ENCODE measurements at places on chromosomes 5 and 9.

DNA sequence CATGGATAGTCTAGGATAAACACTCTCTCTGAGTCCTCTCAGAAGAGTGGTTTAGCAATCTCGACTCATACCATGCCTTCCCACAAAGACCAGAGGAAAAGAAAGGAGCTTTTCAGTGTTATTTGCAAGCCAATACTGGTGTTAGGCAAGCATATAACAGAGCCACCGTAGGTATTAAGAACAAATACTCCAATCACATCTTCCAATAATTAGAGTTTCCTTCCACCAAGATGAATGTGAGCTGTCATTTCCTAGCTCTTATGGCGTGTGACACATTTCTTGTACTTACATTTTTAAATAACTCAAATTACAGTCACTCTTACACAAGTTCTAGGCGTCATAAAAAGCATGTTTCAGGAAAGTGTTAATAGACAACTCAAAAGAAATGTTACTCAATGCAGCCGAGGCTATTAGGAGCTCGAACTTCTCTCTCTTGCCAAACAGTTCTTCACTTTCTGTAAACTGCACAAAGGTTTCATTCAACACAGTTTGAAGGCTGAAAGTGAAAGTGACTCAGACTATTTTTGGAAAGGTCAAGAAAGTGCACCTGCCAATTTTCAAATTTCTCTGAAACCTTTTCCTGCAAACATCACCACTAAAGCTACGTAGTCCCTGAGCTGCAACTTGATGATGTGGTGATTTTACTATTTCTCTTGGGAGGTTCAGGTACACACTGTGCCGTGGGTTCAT, 153.8 kb downstream of the AUH start:
- DNase-seq = peak; percentile 69

GRCh38 chr9:85521371-85522197, 220.2 kb downstream of the AGTPBP1 start:
- no peak for DNase-seq

DNA sequence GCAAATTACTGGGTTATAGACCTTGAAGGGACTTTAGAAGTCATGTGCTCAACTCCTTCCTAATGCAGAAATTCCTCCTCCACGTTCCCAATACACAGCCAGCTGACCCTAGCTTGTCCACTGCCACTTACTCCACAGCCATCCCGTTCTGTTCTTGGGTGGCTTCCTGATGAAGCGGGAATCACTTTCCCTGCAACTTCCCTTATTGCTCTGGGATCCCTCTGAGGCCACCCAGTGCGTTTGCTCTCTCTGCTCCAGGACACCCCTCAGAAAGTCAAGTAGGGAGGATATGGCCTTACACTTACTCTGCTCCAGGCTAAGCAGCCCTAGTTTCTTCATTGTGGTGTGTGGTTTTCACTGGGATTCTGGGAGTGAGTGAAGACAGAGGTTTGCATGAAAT, 55.5 kb downstream of the GALNT12 start:
- no peak for DNase-seq

DNA sequence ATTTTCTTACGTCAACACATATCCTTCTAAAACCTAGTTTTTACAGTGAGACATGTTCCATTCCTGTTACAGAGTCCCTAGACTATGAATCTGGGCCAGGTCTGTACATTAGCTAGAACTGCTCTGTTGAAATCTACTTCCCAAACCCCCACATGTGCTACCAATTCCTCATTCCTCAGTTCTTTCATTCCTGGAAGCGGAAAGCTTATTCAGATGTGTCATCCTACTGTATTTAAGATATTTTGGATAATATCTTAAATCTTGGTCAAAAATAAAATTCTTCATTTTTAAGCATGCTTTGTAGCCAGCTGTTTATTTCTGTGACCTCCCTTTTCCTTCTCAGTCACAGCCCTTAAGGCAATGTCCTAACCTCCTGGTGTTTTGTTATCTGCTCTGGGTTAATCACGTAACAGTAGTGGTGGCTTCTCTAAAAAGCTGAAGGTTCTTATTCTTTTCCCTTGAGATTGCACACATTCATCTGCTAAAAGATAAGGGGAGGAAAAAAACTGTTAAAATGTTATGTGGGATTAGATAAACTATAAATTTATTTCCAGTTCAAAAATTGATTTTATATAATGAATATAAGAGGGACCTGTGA, 35.6 kb downstream of the GLRX start:
- no peak for DNase-seq

DNA sequence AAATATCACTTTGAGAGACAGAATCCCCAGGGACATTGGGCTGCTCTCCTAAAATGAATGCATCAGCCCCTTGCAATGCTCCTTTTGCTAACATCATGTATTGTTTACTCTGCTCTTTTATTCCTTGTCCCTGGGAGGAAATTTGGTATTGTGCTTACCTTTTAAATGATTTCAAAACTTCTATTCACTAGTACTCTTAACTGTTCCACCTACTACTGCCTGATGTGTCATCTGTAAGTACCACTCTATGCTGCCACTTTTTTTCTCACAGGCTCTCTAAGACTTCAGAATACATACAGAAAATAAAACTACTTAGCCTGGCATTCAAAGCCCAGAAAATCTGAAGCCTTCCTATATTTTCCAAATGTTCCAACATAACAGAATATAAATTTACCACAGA, 667.2 kb downstream of the BRINP1 start:
- no peak for DNase-seq

DNA sequence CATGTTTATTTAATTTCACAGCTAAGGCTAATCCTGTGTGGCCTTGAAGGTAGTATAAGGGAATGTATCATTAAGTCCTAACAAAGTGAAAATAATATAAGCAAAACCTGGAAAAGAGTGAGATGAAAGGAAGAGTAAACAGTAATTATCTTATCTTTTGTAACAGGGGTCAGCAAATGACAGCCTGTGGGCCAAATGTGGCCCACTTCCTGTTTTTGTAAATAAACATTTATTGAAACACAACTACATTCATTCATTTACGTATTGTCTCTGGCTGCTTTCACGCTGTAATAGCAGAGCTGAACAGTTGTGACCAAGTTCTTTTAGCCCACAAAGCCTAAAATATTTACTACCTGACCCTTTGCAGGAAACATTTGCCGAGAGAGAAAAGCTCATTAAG, 78.4 kb upstream of the HTR4 start:
- DNase-seq = no peak

GRCh38 chr5:157324237-157324636, 58.3 kb downstream of the CYFIP2 start:
- no peak for DNase-seq

- DNase-seq = no peak
These were observed 39.8 kb upstream of the NXNL2 start for GRCh38 chr9:88494983-88495721.

- no peak for DNase-seq
These were observed 330.6 kb downstream of the ASTN2 start for GRCh38 chr9:117084221-117084620.

DNA sequence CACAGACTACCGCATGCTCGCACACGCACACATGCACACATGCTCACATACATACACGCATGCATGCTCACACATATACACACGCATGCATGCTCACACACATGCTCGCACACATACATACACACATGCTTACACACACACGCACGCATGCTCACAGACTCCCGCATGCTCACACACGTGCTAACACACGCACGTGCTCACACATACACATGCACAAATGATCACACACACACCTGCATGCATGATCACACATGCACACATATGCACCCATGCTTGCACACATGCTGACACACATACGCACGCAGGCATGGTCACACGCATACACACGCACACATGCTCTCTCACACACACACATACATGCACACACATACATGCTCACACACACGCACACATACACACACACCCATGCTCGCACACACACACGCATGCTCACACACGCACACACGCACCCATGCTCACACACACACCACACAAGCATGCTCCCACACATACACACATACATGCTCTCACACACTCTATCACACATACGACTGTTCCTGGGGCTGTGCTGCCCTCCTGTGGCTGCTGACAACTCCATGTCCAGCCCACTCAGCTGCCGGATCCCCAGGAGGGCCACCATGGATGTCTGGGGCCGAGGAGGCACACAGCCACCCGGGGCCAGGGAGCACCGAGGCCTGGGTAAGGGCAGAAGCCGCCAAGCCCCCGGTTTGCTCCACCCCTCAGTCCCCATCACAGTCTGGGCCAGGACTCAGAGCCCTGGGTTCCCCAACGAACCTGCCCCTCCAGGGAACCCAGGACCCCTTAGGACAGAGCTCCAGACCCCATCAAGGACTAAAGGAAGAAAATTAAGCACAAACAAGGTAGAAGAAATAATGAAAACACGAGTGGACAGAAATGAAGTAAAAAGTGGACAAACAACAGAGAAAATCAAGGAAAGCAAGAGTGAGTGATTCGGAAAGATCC, 31.4 kb upstream of the EGFL7 start:
- peak; percentile 55 for DNase-seq

GRCh38 chr9:8879284-8879683, 1079.7 kb upstream of the DMAC1 start:
- no peak for DNase-seq

- DNase-seq = no peak
These were observed 18.8 kb upstream of the FCN2 start for GRCh38 chr9:134861595-134862334.

- no peak for DNase-seq
These were observed 17.6 kb upstream of the SNX2 start for GRCh38 chr5:122757285-122757684.

GRCh38 chr9:97809666-97810344, 43.2 kb upstream of the FOXE1 start:
- no peak for DNase-seq

- no peak for DNase-seq
These were observed 24.8 kb upstream of the ANKRD33B start for GRCh38 chr5:10538789-10539686.

GRCh38 chr5:126370796-126371718, 52.2 kb upstream of the GRAMD2B start:
- no peak for DNase-seq

- no peak for DNase-seq
These were observed 13.0 kb upstream of the ASS1 start for GRCh38 chr9:130431536-130432303.

GRCh38 chr9:10055886-10056395, 556.9 kb downstream of the PTPRD start:
- no peak for DNase-seq

DNA sequence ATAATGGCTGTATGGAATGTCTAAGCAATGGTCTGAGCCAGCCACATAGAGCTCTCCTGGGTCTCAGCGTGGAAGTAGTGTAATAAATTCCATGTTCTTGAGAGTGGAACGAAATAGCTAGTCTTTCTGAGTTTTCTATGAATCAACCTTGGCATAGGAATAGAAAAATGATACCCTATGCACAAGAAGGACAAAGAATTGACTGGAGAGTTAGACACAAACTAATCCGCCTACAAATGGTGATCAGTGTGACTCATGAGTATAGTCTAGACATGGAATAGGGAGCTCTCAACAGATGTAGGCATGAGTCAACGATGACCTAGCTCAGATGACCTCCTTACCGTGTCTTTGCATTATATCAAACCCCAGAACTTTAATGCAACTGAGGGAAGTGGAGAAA, 256.8 kb upstream of the GRIN3A start:
- peak; percentile 62 for DNase-seq

GRCh38 chr9:131645078-131645776, 94.6 kb downstream of the RAPGEF1 start:
- no peak for DNase-seq

- peak; percentile 36 for DNase-seq
These were observed at the start of gene GAPVD1 for GRCh38 chr9:125261501-125262293. Gene GAPVD1 (plus strand): TSS chr9:125261826. CDS start chr9:125298922, 37,096 bp downstream.

DNA sequence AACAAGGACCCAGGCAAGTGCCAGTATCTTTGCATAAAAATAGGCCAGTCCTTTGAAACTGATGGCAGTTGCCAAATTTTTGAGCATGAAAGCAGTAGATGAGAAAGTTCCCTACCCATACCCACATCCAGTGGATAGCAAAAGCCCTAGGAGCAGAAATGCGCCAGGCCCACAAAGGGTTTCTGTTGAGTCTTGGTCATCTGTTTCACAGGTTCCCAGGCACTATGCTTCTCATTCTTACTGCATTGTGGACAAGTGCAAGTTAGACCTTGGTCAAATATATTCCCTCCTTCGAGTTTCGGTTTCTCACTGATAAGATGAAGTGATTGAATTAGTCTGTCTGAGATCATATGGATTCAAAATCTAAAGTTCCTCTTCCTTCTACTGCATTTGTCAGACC, 152.3 kb downstream of the NR3C1 start:
- no peak for DNase-seq

- no peak for DNase-seq
These were observed 6.3 kb downstream of the STC2 start for GRCh38 chr5:173321886-173322285.

- DNase-seq = no peak
These were observed 6.6 kb upstream of the FAT2 start for GRCh38 chr5:151597749-151598148.

DNA sequence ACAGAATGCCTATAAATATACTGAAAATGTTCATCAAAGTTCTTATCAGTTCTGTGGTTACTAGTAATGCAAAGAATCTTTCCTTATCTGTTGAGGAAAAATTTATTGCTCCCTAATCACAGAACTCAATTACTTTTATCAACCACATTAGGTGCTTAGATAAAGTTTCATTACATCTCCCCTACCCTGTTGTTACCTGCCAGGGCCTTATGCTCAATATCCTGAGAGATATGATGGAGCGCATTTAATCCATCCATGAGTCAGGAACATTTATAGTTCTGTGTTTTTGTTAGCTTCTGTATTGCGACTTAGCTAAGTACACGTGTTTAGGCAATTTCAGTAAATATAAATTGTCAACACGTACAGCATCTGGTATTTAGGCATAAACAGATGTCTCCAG, 164.3 kb upstream of the ST8SIA4 start:
- DNase-seq = no peak

- no peak for DNase-seq
These were observed 649 bp downstream of the AP3B1 start for GRCh38 chr5:78293851-78294247.

DNA sequence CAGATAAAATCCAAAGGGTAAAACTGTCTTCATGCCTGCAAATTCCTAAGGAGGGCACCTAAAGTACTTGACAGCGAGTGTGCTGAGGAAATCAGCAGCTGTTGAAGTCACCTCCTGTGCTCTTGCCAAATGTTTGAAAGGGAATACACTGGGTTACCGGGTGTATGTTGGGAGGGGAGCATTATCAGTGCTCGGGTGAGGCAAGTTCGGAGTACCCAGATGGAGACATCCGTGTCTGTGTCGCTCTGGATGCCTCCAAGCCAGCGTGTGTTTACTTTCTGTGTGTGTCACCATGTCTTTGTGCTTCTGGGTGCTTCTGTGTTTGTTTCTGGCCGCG, 727 bp upstream of the ADRB2 start:
- no peak for DNase-seq

DNA sequence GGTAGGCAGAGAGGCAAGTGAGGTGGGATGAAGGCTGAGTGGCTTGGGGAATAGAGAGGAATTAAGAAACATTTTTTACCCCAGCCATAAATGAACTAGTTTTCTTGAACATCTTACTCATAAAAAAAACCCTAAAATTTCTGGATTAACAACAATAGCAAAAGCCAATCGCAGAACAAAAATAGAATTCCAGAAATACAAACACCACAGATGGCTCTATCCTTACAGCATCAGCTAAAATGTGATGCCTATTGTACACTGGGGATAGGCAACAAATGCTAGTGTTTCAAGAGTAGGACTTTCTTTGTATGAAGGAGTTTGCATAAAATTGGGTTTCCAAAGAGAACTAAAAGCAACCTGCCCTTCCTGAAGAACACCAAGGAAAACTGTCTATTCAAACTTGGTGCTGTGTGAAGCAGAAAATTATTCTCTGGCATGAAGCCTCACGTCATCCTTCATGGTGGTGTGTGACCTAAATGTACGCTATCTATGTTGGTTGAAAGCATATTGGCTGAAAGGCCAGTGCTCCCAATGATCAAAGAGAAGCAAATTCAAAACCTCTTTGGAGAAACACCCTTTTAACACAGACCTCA, 82.9 kb downstream of the JAKMIP2 start:
- DNase-seq = no peak
